ENCODE measurements at places on chromosomes 1 and 21.

- DNase-seq = no peak
Measured at GRCh38 chr1:235225299-235225698, 64.2 kb upstream of the RBM34 start.

- no peak for DNase-seq
Measured at GRCh38 chr1:206036663-206037455, 13.2 kb upstream of the CTSE start.

DNA sequence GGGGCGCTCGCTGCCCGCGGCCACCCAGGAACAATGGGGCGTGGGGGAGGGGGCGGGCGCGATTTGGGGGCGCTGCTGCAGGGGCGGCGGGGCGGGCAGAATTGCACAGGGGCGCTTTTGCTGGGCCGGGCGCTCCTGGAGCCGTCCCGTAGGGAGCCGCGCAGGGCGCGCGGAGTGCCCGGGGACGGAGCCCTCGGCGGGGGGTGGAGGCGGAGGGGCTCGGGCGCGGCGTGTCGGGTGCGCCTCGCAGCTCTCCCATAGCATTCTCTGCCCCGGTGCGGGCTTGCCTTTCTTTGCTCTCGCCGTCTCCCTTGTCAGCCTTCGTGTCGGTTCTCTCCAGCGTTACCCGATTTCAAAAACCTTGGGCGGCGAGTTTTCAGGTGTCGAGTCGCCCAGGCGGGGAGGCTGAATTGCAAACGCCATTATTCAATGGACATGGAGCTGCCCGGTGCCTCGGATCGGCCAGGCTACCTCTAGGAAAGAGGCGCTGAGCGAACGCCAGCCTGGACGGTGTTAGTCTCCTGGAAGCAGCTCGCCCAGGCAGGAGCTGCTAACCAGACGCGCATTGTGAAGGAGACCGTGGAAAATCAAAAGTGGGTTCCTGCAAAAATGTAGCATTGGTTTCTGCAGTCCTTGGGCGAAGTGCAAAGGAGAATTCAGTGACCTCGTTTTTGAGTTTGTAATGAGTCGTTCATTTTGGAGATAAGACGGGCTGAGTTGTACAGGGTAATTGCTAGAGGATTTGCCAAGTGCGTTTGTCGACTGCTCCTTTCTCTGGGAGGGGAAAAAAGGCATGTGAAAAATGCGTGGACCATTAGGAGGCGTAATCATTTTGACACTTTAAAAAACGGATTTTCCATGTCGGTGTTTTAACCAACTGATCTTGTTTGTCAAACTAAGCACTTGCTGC, 626 bp downstream of the CXADR start:
- DNase-seq = peak; percentile 34

DNA sequence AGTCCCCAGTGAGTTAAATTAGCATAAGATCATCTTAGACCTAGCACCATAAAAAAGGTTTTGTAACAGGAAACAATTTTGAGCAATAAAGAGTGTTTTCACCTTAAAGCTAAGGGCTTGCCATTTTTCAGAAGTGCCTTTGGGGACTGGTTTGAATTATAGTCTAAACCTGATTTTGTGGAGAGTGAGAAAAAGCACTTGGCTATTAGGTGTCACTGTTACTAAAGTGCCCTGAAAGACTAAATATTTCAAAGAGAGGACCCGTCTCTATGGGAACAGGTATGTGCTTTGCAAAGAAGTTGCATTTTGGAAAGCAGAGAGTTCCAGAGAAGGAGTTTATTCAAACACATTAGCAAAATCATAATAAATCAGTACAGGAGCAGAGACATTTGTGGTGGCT, 9.1 kb downstream of the NTNG1 start:
- DNase-seq = no peak

GRCh38 chr1:89310505-89310904, 37.8 kb upstream of the GBP5 start:
- no peak for DNase-seq

DNA sequence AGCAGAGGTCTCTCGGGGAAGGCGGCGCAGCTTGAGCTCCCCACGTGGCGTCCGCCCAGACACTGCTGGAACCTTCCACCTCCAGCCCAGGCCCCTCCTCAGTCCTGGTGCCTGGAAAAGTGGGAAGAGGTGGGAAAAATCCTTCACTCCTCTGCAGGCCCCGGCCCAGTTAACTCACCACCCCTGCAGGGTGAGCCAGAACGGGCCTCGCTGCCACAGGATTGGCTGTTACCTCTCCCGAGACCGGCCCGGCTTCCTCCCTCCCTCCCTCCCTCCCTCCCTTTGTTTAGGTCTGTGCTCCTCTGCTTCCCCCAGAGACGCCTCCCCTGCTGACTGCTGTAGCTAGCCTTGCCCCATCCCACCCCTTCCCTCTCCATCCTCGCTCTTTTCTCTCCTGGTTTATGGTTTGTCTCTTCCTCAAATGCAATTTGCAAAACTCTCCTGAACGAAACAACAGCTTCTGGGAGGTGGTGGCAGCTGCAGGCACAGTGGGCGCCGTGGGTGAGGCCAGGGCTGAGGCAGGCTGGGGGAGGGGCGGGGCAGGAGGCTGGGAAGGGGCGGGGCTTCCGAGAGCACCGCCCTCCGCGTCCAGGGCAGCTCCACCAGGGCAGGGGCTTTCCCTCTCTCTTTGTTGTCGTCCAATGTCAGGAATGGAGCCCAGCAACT, 6.5 kb downstream of the CAPN9 start:
- DNase-seq = peak; percentile 22

GRCh38 chr1:170866646-170867045, 68.7 kb upstream of the MROH9 start:
- no peak for DNase-seq

DNA sequence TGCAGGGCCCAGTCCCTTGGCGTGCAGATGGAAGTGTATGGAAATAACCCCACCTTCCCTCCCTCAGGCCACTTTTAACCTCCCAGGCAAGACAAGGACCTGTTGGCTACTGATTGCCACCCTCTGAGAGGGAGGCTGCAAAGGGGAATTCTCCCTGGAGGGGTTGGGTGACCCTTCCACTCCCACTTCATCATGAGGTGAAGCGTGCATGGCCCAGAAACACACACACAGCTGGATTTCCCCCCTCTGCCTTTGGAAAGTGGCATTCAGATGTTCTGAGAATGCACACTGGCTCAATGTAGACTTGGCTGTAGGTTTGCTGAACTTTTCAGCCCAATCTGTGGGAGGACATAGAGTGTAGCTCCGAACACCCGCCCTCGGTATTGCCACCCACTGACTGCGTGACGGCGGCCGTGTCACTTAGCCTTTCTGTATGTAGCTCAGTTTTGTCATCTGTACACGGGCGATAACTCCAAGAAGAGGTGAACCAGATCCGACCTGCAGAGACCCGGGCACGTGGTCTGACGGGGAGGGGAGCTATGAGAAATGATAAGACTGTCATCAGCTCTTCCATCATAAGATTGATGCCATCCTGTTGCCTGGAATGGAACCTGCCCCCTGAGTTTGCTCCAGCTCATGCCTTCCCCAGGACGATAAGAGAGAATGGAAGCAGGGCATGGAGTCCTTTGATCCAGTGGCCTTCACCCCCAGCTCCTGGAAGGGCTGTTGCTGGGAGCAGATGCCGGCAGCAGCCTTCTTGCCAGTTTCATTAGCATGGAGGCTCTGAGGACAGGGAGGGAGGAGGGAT, 19.3 kb downstream of the MIIP start:
- DNase-seq = no peak

DNA sequence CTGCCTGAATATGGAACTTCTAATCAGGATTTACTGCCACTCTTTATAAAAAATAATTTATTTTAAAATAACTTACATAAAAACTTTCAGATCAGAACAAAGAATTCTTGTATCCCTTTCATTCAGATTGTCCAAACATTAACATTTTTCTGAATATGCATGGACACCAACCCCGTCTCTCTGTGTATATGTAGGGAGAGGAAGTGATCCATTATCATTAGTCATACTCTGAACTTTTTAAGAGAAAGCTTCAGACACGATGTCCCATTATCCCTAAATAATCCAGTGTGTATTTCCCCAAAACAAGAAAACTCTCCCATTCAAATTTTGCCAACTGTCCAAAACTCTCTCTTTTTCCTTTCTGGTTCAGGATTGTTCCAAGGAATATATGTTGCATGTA, 122.3 kb upstream of the CXADR start:
- DNase-seq = no peak

Data from activated naive CD8-positive, alpha-beta T cell treated with anti-CD3 and anti-CD28 coated beads for 36 hours (primary cell).